Stimulated activated CD8-positive, alpha-beta memory T cell treated with anti-CD3 and anti-CD28 coated beads, Interleukin-7, amount 100 ng/mL, for 4 hours (primary cell): ENCODE measurements at places on chromosomes 1 and 21.

GRCh38 chr21:38165466-38166172 lies 91.2 kb upstream of the KCNJ15 start:
- no peak for DNase-seq

DNA sequence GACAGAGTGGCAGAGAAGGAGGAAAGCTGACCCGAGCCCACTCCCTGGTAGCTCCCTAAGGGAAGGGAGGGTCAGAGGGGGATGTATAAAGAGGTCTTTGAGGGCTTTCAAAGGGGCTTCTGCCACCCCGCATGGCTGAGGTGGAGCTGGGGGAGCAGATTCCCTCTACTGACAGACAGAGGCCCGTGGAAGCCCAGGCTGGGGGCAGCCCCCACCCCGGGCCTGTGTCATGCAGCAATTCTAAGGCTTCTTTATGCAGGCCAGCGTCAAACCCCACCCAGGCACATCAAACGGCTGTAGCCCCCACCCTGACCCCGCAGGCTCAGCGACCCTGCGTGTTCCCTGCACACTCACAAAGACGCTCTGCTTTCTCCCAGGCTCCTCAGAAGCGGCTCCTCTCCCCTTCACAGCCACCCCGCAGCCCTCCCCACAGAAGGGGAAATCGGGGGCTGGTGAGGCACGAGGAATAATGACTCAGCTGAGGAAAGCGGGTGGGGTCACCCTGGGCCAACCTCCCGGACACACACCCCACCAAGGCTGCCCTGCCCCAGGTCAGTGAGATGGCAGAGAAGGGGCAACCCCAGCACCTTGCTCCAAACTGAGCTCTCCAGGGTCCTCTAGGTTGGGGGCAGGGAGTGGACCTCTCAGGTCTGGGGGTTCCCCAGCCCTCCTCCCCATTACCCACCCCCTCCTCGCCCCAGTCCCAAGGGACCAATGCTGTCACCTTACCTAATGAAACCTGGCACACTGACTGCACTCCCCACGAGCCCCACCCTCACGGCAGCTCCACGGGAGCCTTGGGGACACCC lies 10.8 kb downstream of the SLC45A3 start:
- no peak for DNase-seq

DNA sequence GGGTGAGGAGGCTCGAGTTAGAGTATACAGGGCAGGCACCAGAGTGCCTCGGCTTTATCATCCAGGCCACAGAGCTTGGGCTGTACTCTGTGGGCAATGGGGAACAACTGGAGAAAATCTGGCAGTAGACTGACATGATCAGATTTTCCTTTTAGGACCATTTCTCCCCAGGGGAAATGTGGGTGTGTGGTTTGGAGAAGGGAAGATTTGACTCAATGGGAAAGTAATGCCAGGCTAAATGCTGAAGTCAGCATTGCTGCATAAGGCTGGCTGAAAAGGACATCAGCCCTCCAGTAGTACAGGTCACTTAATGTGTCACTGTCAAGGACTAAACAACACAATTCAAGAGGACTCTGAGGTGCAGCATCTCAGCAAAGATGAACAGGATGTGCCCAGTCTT lies 5.0 kb downstream of the FYB2 start:
- DNase-seq, result no peak

DNA sequence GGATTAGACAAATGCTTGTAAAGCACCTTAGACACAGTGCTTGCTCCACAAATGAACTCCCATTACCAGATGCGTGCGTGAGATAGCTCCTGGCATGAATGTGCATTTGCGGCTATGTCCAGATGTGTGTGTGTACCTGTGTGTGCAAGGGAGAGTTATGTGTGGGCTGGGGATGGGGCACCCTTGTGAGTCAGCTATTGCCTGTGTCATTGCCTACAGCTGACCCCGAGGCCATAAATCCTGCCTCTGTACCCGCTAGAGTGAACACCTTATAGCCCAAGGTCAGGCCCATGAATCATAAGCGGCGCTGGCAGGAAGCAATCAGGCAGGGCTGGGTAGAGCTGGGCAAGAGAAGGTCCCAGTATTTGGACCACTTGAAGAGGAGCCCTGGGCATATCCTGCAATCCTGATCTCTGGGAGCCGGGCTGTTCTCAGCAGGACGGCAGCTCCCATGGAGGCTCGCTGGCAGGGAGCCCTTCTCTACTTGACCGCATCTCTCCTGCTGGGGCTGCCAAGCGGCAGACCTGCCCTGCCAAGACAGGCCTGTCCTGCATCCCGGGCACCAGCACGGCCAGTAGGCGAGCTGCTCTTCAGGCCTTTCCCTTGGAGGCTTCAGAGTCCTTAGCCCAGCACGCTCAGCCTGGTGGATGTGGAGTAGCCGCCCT lies 86.4 kb downstream of the TMEM53 start:
- DNase-seq, result no peak

DNA sequence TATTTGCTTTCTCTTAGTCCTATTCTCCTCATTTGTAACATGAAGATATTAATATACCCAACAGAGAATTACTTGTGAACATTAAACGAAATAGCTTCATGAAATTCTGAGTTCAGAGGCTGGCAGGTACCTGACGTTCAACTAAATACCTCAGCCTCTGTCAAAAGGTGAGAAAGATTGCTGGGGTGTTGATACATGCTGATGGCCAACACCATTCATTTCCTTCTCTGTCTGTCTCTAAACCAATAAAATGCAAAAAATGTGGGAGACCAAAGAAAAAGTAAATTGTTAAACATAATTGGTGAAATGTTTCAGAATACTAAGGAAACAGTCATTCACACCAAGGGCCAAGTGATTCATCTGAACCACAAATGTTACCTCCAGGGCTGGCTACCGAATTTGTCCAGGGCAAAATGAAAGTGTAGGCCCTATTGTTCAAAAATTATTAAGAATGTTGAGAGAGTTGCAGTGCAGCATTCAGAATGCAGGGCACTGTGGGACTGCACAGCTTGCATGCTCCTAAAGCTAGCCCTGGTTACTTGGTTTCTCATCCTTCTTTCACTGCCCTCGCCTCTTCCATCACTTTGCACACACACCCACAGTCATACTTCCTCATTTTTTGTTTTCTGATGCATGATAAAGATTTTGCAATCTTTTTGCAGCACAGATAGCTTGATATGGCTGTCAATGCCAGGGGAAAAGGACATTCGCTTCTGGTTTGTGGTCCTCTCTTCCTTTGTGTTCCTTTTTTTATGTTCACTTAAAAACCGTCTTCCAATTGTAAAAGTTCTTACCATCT lies 414.3 kb upstream of the NR5A2 start:
- no peak for DNase-seq

GRCh38 chr1:18750600-18750999 lies 108.9 kb downstream of the TAS1R2 start:
- no peak for DNase-seq

DNA sequence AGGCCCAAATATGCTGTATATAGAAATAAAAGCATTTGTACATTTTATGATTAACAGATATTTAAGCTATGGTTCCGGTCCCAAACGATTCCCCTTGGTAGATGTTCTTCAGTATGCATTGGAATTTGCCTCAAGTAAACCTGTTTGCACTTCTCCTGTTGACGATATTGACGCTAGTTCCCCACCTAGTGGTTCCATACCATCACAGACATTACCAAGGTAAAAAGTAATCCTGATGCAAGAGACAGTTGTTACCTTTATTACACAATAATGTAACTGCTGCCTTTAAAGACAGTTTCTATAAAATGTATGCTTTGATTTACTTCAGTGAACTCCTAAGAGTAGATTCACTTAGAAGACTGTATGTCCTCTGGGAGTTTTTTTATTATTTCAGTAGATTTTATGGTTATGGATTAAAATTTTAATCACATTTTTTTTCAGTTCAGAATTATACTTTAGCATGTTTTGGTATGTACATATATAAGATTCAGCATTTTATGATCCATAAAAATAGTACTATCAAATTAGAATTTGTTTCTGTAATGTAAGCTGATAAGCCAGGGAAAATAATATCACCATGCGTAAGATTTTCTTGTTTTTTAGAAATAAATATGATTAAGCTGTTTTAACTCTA lies 96.5 kb downstream of the USP25 start:
- DNase-seq, result no peak

DNA sequence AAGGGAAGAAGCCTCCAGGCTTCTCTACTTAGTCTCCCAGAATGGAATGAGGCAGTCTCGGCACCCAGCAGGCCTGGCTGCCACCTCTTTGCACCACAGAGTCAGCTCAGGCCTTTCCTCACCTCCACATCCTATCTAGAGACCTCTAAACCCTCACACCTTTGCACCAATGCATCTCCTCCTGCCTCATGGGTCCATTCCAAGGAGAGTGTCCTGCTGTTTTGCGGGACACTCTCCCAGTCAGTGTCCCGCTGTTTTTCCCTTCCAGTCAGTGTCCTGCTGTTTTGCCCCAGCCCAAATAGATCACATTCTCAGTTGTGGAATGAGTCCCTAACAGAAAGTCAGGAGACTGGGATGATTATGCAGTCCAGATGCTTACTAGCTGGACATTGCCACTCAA lies 185.6 kb upstream of the CAMK1G start:
- DNase-seq, result no peak

- DNase-seq, result no peak
Observed at GRCh38 chr1:32142446-32143301, 34.8 kb downstream of the KPNA6 start.

DNA sequence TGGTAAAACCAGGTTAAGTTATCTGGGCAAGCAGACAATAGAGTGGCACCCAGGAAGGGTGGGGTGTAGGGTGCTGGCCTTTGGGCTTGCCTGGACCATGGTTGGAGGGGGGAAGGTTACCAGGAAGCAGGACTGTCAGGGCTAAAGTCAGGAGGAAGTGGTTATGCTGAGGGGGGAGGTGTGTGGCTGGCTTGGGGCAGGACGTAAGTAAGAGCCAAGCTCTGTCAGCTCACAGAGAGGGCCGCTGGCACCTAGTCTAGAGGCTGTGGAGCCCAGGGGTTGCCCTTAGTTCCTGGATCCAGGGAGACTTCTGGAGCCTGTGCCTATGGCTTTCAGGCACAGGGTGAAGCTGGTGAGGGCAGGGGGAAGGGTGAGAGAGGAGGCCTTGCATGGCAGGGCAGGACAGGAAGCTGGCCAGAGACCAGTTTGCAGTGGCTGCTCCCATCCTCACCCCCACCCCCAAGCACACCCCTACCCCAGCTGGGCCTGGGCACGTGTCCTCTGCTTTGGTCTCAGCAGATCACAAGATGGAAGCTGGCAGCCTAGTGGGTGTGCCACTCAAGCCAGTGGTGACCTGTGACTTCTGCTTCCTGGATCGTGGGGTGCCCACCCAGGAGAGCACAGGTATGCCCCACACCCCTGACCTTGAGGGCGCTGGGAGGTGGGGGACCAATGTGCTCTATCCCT lies 20.5 kb upstream of the SMYD3 start:
- no peak for DNase-seq

DNA sequence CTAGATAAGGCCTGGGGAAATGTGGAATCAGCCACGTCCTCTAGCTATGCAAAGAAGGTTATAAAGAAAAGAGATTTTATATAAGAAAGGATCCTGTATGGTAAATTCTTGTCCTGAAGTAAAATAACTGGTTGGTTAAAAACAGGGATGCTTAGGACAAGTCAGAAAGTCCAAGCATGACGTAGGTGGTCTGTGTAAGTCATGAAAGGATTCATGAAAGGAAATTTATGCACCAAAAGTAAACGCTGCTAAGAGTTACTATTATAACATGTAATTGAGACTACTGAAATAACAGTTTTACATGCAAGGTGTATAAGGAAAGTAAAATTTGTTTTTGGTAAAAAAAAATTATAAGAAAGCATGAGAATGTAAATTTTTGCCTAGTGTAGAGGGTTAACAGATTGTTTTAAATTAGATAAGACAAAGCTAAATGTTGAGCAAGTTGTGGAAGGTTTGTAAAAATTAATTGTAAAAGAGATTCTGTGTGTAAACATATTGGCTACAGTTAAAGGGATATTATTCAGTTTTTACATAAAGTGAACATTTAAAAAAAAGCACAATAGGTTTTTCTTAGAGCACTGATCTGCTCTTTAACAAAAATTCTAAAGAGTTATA lies 43.9 kb downstream of the PIGK start:
- no peak for DNase-seq

- DNase-seq, result no peak
Observed at GRCh38 chr1:17653728-17654351, 101.3 kb upstream of the ACTL8 start.

- DNase-seq, result no peak
Observed at GRCh38 chr1:153683854-153684253, 5.4 kb downstream of the NPR1 start.

DNA sequence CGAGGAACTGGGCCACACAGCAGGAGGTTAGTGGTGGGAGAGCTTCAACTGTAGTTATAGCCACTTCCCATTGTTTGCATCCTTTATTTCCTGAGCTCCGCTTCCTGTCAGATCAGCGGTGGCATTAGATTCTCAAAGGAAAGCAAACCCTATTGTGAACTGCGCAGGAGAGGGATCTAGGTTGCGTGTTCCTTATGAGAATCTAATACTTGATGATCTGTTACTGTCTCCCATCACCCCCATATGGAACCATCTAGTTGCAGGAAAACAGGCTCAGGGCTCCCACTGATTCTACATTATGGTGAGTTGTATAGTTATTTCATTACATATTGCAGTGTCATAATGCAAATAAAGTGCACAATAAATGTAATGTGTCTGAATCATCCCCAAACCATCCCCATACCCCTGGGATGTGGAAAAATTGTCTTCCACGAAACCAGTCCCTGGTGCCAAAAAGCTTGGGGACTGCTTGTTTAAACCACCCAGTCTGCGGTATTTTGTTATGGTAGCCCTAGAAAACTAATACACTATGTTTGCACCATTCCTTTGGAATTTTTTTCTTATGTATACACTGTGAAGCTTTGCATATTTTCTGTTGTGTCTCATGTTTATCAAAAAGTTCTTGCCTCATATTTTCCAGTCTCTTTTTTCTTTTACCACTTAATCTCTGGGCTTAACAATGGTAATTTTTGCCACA lies 136.6 kb upstream of the IVNS1ABP start:
- DNase-seq, result no peak

DNA sequence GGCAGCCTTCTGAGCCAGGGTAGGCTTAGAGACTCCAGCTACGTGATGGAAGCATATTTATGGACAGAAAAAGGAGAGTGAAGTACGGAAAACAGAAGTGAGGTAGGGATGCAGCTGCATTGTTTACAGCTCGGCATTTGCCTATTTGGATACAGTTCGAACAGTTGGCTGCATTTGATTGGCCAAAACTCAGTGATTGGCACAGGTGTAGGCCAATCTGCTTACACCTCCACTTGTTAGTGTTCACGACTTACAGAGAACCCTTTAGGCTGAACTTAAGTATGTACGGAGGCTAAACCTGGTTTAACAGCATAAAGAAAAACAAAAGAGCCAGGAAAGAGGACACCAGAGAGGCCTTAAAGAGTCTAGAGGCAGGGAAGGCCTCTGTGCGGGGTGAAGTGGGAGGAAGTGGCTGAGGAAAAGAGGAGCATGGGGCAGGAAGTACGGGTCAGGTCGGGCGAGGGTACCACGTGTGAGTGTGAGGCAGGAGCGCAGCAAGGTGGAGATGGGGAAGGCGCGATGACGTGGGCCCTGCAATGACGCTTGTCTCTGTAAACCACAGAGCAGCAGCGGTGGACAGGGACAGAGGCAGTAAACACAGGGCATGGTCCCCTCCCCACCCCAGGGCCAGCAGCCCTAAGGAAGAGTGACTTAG lies 32.0 kb downstream of the RSPH1 start:
- DNase-seq, result peak; percentile 53

GRCh38 chr1:56339093-56339492 lies 240.3 kb downstream of the PLPP3 start:
- no peak for DNase-seq

- no peak for DNase-seq
Observed at GRCh38 chr1:95503278-95504030, 269.4 kb downstream of the RWDD3 start.
